NCI-H1417 treated with DMSO at 0.1 percent for 48 hours (cell line): ENCODE measurements at places on chromosomes 3 and 15.

GRCh38 chr15:36403351-36403750 lies 176.1 kb upstream of the CDIN1 start:
- no peak for DNase-seq

DNA sequence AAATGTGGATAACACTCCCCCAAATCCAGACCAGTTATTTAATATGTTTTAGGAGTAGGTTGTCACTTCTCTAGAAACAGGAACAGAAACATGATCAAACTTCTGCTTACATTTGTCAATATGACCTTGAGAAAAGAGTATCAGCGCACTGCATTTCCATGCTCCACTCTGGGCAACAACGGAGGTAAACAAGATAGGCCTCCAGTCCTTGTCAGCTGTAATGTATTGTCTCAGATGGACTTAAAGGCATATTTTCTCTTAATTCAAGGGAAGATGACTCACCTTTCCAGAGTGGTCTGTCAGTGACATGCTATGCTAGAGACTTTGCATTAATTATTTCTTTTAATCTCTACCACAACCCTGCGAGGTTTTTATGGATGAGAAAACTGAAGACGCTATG lies 51.6 kb upstream of the TCF12 start:
- no peak for DNase-seq

- DNase-seq = no peak
Observed at GRCh38 chr3:55910543-55910942, 423.4 kb upstream of the WNT5A start.

DNA sequence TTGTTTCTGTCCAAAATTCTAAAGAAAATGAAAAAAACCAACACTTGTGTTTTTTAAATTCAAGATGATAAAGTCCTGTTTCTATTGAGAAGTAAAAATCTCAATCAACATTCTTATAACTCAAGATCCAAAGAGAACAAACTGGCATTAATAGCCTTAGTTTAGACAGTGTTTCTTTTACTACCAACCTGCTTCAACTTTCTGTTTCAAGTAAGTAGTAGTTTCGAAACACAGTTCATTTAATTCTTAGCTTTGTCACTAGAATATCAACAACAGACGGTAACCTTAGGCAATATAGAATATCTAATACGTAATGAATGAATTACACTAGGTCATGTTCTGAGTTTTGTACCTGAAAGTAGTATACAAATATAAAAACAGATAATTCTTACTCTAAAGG lies 23.7 kb downstream of the CIP2A start:
- DNase-seq = no peak
